Glomerular endothelial cell (primary cell): ENCODE measurements at places on chromosomes 3 and 15. TPM values are rescaled to one million over a fixed set of nuclear protein-coding genes. Genes with fewer than 3 reads are reported as not detected.

DNA sequence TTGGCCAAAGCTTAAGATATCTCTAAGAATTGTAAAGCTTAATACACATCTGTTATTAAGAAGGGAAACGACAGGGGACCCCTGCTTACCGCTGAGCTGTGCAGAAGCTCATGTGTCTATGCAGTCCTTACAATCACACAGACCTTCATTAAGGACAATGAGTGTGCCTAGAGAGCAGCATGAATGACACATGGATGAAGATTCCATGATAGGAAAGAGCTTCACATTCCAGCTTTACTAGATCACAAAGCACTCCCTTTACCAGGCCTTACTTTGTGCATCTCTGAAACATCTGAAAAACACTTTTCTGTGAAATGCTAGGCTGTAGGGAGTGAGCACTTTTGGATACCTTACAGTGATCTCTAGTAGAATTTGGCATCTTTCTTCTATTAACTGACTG is 32.0 kb downstream of the RNF168 start:
- no peak for DNase-seq

DNA sequence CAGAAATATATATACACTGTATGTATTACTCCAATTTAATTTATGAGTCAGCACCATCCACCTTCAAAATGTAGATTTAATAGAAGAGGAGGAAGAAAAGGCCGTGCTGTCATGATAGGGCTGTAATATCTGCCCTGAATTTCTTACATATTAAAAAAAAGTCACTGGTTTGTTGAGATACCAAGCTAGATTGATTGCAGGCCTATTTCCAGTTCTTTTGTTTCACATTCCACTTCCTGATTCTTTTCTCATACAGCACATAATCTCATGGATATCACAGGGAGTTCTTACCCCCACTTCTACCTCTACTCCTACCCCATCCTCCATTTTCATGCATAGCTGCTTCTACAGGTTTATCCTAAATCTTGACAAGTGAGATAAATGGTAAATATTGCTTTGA is 290.3 kb downstream of the ZBTB20 start:
- DNase-seq = no peak

Gene CRYGS
- 3.3 and 4.5 TPM in 2 replicates for total RNA-seq

- DNase-seq = no peak
These were observed 750.4 kb upstream of the NR2F2 start for GRCh38 chr15:95580121-95580520.

Gene CFAP91
- 0.10 and 0.70 TPM in 2 replicates for total RNA-seq

Gene IGDCC3
- 0.41 TPM in 1 of 2 replicates, not detected in the other for total RNA-seq

- DNase-seq = no peak
These were observed 52.7 kb downstream of the RAD54L2 start for GRCh38 chr3:51591231-51591630.

GRCh38 chr3:71232175-71232679 is 351.3 kb downstream of the FOXP1 start:
- no peak for DNase-seq

GRCh38 chr3:33060609-33061337 is 36.2 kb downstream of the GLB1 start:
- DNase-seq = no peak

- no peak for DNase-seq
These were observed 42.0 kb downstream of the FRMD4B start for GRCh38 chr3:69343875-69344274.

GRCh38 chr3:183378951-183379350 is 49.5 kb downstream of the MCF2L2 start:
- no peak for DNase-seq

Gene PPARG
- 6.6 and 8.5 TPM in 2 replicates for total RNA-seq

Gene SPESP1
- total RNA-seq = 0.92 and 1.5 TPM in 2 replicates

GRCh38 chr3:56969851-56970250 is 90.6 kb upstream of the SPATA12 start:
- no peak for DNase-seq

Gene GPR27
- total RNA-seq = 0.19 TPM in 1 of 2 replicates, not detected in the other

Gene FEZF2
- total RNA-seq = not detected in 2 replicates

GRCh38 chr3:65303431-65303830 is 615.6 kb upstream of the ADAMTS9 start:
- DNase-seq = no peak

GRCh38 chr3:61334783-61335182 is 83.5 kb upstream of the FHIT start:
- no peak for DNase-seq

- DNase-seq = no peak
These were observed 222.1 kb downstream of the FAM43A start for GRCh38 chr3:194907811-194908210.

DNA sequence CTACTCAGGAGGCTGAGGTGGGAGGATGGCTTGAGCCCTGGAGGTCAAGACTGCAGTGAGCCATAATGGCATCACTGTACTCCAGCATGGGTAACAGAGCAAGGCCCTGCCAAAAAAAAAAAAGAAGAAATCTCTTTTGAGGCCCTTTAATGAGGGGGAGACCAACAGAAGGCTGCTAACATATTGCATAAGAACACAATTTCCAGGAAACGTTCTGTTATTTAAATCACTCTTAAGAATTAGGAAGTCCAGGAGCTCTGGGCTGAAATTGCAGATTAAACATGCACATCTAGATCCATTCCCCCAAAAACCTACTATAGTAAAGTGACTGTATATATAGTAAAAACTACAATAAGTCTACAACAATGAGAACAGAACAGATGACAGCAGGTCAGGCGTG is 16.1 kb upstream of the BLM start:
- DNase-seq = no peak

Gene B3GNT5
- 50.9 and 51.6 TPM in 2 replicates for total RNA-seq

Gene ITPKA
- 2.1 and 5.0 TPM in 2 replicates for total RNA-seq

DNA sequence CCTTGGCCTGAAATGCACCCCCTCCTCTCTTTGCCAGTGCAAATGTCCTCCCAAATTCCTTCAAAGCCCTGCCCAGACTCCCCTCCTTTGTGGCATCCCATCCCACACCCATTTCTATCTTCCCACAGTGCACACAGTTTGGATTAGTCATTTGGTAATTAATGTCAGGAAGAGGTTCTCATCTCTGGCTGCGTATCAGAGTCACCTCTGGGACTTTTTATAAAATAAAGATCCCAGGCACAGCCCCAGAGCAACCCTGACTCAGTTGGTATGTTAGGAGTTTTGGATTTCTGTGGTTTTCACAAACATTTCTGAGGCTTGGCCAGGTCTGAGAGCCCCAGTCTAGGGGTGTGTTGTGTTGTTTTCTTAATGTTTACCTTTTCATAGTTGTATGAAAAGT is 41.6 kb downstream of the C3orf20 start:
- DNase-seq = no peak

DNA sequence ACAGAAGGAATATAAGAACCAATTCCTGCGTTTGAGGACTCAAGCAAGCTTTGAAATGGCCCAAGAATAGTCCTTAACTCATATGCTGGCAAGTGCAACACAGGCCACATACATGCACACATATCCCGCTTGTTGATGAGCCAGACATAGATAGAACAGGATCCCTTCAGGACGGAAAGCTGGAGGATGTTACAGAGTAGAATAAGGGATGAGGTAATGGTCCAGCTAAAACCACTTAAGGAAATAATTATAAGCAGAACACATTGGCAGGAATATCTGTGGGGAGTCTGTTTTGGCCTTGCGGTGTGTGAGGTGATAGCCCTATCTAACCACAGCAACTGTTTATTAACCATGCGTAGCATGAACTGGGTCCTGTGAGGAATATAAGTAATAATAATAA is 25.0 kb downstream of the SCG3 start:
- no peak for DNase-seq

Gene TBL1XR1
- total RNA-seq = 58.0 and 64.9 TPM in 2 replicates

Gene ROPN1
- not detected in 2 replicates for total RNA-seq

Gene MASP1
- total RNA-seq = 1.8 and 4.6 TPM in 2 replicates

- DNase-seq = no peak
These were observed 12.8 kb downstream of the ADPGK start for GRCh38 chr15:72770673-72771328.

DNA sequence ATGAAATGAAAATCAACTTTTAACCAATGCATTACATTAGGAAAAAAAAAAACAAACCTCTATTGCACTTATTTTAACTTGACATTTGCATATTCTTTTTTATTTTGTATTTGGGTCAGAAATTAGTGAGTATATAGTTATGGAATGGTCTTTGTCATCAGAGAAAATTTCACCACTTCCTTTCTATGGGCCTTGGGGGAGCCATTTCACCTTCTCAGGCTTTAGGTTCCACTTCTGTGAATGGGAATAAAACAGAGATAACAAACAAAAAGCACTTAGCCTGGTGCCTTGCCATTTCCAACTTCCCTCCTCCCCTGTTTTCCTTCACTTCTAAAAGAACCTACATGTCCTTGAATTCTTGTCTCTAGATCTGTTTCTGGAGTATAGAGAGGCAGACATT is 168.0 kb upstream of the STT3B start:
- DNase-seq = no peak

- no peak for DNase-seq
These were observed 613.0 kb downstream of the CADM2 start for GRCh38 chr3:85571835-85572234.

- DNase-seq = no peak
These were observed 103.2 kb downstream of the DPH6 start for GRCh38 chr15:35442742-35443141.

DNA sequence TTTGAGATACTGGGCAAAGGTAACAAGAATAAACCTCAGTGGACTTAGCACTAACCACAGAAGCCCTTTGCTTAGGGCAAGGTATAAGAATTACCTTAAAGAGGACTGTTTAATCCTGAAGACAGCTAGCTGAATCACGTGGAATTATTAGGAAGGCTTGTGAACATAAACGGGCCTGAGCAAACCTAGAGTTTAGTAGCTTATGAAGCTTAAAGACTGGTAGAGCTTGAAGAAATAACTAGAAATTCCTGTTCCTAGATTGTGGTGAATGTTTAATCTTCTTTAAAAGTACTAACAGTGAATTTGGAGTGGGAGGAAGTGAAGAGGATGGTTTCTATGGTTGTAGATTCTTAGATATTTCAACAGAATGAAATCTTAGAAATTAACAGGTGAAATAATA is 428.9 kb upstream of the THRB start:
- DNase-seq = no peak

Gene PLEKHO2
- total RNA-seq = 54.9 and 72.1 TPM in 2 replicates

Gene POLQ
- 0.68 and 1.6 TPM in 2 replicates for total RNA-seq

Gene MYD88
- total RNA-seq = 45.6 and 63.4 TPM in 2 replicates

DNA sequence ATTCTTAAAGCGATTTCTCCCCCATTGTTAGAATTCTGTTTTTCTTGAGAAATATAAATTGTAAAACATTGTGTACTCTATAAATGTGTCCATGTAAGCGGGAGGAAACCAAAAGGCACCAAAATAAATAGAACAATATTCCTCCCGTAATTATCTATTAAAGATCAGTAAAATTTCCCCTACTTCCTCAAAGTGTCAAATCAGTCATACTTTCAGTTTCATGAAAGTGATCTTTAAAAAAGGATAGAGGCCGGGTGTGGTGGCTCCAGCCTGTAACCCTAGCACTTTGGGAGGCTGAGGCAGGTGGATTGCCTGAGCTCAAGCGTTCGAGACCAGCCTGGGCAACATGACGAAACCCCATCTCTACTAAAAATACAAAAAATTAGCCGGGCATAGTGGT is 278.9 kb downstream of the MECOM start:
- no peak for DNase-seq

- DNase-seq = no peak
These were observed 13.1 kb downstream of the MKRN2OS start for GRCh38 chr3:12532182-12532581.

DNA sequence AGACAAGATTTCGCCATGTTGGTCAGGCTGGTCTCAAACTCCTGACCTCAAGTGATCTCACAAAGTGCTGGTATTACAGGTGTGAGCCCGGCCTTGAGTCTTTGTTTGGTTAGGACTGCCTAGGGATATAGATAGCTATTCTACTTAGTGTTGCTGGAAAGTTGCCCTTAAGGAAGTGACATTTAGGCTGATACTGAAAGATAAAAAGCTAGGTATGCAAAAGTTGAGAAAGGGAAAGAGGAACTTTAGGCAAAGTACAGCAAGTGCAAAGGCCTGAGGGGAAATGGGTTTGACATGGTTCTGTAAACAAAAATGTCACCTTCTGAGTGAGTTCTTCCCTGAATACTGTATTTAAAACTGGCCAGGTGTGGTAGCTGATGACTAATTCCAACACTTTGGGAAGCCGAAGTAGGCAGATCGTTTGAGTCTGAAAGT is 111.5 kb downstream of the ZNF609 start:
- no peak for DNase-seq

DNA sequence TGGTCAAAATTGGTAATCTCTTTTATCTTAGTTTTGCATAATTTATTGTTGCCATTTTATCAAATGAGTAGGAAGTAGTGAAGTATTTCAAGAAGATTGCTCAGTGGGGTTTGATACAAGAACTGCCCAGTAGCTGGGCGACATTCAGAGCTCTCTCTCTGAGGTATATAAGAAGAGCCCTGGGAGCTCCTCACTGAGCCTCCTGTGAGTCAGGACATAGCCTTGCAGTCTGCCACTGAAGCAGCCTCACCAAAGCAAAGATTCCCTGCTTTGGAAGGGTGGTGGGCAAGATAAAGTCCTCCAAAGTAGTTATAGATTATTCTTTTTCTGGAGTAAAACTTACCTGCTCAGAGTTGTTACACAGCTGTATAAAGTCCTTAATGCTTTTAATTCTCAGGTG is 26.1 kb downstream of the SKIL start:
- no peak for DNase-seq

GRCh38 chr3:45559560-45560118 is 34.9 kb upstream of the LIMD1 start:
- no peak for DNase-seq

DNA sequence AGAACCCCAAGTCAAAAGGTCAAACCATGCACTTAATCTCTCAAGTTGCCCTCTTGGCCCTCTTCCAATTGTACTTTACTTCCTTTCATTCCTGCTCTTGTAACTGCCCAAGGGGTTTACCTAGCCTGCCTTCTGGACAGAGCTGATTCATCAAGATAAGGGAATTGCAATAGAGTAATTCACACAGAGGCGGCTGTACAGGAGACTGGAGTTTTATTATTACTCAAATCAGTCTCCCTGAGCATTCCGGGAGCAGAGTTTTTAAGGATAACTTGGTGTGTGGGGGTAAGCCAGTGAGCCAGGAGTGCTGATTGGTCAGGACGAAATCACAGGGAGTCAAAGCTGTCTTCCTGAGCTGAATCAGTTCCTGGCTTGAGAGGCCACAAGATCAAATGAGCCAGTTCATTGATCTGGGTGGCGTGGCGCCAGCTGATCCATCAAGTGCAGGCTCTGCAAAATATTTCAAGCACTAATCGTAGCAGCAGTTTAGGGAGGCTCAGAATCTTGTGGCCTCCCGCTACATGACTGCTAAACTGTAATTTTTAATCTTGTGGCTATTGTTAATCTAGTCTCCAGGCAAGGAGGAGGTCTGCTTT is 590.0 kb downstream of the EPHA3 start:
- DNase-seq = no peak

DNA sequence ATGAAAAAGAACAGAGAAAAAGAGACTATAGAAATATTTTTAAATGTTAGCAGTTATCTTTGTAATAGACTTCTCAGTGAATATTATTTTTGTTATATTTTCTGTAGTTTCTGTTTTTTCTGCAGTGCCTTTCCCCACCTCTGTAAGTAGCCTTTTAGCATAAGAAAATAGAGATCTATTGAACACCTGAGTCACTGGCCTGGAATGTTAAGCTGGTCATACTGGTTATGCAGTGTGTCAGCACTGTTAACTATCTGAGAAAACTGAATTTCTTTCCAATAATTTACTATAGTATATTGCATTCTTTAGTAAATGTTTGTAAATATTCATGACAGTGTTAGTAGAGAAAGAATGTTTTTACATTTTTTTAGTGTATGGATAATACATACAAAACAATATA is 79.8 kb downstream of the NECTIN3 start:
- no peak for DNase-seq

Gene PLSCR5
- not detected in 2 replicates for total RNA-seq
